Hypothalamus (tissue), 51 donors: ENCODE measurements at places on chromosomes 3 and 15.

DNA sequence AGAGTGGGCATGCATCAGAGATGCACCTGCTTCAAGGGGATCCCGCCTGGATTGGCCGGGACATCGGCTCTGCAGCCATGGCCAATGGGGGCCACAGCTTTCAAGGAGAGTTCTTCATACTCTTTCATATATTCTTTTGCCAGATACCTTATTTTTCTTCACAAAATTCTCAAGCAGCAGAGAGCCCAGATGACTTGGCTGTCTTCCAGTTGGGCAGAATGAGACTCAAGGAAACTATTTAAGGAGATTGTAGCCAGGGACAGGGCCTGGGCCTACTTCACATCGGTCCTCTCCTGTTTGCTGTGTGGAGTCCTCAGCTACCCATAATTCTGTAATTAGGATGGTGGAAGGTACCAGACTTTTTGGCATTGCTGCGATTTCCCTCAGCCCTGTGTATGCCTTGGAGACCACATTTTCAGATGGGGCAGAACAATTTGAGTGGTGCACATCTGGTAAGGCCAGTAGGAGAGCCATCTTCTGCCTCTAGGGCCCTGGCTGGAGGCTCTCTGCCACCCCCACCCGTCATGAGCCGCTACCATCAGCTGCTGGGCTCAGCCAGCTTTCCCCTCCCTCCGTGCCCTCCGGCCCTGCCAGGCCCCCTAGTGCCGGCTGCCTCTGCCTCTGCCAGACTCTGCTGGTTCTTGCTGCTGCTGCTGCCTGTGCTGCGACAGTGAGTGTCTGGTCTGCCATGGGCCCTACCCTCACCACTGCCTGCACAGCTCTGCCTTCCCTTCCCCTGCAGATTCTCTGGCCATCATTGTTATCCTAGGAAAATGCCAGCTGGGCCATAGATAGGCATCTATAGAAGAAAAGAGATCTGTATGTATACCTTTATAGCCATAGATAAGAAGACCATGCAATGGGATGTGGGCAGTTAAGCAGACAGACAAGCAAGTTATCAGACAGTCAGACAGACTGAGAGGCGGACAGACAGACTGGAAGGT, 6.7 kb downstream of the PLIN1 start:
- no peak for DNase-seq

DNA sequence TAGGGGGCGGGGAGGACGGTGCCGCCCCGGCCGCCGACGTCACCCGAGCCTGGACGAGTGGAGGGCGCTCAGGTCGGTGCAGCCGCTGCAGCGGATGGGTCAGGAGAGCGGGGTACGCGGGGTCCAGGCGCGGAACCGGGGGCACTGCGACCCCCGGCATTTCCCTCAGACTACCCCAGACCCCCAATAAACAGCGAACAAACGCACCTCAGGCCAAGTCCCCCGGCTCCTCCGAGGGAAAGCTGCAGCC, 78.9 kb downstream of the IQSEC1 start:
- no peak for DNase-seq

- DNase-seq, result no peak
Measured at GRCh38 chr3:78277801-78278200, 1237.9 kb downstream of the ROBO2 start.

- no peak for DNase-seq
Measured at GRCh38 chr3:8301977-8302735, 199.5 kb upstream of the LMCD1 start.

DNA sequence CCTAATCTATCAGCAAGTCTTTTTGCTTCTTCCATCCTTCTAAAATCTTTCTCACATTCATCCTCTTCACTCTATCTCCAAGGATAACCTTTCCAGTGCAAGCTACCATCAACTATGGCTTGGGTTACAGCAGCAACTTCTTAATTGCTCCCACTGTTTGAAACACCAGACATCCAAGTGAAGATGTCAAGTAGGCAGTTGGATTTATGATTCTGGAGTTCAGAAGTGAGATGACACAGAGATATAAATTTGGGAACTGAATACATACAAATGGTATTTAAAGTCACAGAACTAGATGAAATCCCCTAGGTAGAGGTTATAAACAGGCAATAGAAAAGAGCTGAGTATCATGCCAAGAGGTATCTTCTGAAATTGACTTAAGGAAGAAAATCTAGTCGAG, 3.7 kb downstream of the UBR1 start:
- no peak for DNase-seq

- no peak for DNase-seq
Measured at GRCh38 chr3:15693355-15693754, 91.8 kb downstream of the BTD start.

GRCh38 chr15:80856809-80857377, 77.7 kb downstream of the CEMIP start:
- no peak for DNase-seq

DNA sequence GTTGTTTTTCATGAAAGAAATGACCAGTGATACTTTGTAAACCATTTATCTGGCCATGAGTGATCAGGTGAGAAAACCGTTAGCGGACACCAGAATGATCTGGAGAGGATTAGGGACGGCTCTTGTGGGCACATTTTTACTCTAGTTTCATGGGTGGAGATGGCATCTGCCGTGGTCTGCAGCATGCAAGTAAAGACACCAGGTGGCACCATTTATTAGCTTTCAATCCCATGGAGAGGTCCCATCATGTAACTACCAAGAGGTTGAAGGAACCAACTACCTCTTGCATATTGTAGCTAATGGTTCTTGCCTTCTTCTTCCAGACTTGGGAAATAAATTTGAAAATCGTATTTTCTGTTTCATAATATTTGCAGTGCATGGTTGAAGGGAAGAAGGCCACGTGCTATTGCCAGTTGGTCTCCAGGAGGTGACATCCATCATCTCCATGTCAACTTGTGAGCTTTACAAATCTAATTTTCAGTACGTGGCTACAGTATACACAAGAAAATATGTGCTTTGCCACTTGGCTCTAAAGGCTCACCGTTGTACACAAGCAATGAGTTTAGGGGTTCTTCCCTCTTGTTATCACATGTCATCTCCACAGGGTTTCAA, 1.5 kb upstream of the MAPKBP1 start:
- peak; percentile 41 for DNase-seq

- no peak for DNase-seq
Measured at GRCh38 chr3:140529558-140529957, 148.3 kb upstream of the TRIM42 start.

DNA sequence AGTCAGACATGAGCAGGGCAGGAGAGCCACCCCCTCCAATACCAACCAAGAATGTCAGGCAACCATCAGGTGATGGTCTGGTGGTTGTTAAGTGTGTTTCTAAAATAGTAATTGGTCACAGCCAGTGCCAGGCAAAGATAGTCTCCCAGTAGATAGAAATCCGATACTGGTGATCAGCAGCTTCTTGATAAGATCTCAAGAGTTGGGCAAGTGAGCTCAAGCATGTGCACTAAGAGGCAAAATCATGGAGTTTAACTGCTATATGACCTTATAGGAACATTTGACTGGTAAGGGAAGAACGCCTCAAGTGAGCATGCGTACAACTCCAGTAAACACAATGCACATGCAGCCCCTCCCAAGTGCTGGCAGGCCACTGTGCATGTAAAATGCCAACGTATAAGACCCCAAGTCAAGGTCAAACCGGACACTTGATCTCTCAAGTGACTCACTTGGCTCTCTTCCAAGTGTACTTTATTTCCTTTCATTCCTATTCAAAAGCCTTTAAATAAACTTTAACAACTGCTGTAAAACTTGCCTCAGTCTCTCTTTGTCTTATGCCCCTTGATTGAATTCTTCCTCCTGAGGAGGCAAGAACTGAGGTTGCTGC, 36.0 kb upstream of the CBLB start:
- DNase-seq, result no peak

GRCh38 chr3:25480811-25481210, 52.7 kb downstream of the RARB start:
- DNase-seq, result no peak

- DNase-seq, result no peak
Measured at GRCh38 chr3:124293584-124293983, 301.7 kb upstream of the ROPN1 start.

DNA sequence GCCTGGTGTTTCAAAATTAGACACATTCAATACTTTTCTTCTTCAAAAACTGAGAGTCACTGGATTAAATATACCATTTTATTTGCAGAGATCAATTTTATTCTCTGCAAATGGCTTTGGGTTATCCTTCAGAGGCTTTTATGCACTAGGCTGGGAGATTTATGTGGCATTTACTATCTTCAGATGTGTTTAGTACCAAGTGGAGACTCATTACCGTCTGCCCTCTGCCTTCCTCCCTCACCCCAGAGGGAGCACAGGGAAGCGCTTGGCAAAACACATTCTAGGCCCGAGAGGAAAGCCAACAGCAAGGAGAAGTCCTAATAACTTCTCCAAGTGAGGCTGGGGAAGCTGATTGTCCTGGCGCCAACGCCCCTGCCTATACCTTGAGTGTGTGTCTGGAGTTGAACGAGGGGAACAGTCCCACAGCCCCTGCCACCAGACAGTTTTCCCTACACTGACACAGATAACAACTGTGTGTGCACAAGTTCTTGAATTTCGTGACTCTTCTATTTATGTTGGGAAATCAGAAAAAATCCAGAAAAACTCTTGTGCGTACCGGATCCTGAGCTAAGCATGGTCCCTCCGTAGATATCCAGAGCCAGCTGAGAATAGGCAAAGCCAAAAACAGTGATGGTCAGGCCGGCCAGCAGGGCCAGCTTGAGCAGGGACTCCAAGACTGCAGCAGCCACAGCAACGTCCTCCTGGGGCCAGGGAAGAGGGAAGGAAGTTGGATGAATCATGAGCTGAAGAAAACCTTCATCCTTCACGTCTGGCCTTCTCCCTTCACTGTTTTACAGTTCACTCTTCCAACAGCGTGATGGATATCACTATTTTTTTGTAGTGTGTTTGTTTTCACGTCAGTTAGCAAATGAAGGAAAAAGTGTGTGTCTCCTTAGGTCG, 26.6 kb downstream of the RFT1 start:
- DNase-seq, result no peak

DNA sequence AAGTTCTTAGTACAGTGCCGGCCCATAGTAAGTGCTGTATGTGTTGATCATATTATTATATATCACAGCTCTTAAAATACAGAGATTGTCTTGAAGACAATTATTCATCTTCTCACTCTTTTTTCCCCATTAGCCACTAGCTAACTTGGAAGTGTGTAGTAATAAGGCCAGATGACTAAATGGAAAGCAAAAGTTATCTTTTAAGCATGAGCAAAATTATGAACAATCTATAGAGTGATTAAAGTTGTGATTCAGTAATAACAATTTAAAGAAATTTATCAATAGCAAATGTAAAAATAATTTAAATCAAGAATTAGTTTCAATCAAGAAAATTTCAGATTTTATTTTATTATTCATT, 630.9 kb upstream of the TBL1XR1 start:
- DNase-seq, result no peak

- no peak for DNase-seq
Measured at GRCh38 chr3:46874430-46874829, 3.1 kb upstream of the PTH1R start.

DNA sequence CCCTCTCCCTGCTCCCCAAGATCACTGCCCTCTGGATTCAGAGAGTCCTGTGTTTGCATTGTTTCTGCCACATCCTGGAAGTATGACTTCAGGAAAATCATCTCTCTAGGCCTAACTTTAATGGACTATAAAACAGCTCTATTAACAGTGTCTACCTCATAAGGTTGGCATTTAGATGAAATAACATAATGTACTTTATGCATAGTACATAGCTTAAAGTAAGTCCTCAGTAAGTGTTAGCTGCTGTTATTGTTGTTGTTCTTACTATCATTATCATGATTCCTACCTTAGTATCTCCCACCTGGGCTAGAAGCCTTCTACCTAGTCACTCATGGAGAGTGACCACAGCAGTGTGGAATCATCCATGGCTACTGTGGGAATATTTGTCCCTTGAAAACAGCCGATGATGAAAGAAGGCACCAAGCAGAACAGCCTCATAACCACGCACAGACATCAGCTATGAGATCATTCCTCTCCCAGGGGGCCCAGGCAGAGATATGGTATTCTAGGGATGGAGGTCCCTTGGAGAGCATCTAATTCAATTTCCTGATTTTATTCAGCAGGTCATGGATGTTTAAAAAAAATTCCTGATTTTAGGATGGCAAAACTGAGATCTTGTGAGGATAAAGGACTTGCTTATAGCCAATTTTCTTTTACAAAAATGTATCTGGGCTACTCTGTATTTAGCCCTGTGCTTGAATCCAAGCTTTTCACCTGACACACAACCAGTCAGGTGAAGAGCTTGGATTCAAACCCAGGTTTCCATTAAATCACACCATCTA, 1.9 kb downstream of the FSD2 start:
- DNase-seq, result no peak

- no peak for DNase-seq
Measured at GRCh38 chr3:148955544-148956346, 35.6 kb upstream of the GYG1 start.

DNA sequence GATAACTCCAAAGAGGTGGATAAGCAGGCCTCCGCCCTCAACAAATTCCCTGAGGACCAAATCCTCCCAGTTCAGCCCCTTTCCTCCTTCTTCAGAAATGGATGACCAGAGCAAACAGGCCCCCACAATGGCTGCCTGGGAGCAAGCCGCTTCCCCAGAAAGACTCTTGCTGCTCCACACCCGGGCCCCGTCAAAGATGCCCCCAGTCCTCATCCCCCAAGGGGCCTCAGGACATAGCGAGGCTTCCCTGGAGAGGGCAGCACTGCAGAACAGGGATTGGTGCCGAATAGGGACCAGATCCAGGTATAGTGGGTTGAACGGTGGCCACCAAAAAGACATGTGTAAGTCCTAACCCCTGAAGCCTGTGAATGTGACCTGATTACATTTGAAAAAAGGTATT, 502.3 kb downstream of the SHQ1 start:
- no peak for DNase-seq

DNA sequence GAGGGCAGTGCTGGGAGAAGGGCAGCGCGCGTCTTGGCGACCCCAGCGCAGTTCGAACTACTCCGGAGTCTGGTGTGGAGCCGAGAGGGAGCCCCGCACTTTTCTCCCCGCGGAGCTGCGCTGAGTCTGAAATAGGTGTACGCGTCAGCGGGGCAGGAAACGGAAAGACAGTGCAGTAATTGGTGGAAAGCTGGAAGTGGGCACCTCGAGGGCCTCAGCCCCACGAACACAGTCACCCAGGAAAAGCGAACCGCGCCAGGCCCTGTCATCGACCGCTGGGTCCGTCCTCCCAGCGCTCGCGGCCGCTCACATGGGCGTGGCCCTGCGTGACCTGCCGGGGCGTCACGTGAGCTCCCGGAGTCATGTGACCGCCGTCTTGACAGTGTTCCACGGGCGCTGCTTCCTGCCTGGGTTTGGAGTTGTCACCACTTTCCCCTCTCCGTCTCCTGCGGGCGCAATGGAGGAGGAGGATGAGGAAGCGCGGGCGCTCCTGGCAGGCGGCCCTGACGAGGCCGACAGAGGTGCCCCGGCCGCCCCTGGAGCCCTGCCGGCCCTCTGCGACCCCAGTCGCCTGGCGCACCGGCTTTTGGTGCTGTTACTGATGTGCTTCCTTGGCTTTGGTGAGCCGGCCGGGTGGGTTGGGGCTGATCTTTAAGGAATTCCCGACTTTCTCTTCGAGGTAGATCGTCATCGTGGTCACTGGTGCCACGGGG, at the start of gene MFSD1:
Gene MFSD1, plus strand, starts transcription at position 359 of the 713 bp plus-strand sequence. Its CDS starts 99 bp downstream, at position 458.
- peak; percentile 92 for DNase-seq
